ENCODE measurements at places on chromosomes 7 and 10.
A peak's percentile ranks its signal among the peaks of the same experiment; 100 is the strongest.

DNA sequence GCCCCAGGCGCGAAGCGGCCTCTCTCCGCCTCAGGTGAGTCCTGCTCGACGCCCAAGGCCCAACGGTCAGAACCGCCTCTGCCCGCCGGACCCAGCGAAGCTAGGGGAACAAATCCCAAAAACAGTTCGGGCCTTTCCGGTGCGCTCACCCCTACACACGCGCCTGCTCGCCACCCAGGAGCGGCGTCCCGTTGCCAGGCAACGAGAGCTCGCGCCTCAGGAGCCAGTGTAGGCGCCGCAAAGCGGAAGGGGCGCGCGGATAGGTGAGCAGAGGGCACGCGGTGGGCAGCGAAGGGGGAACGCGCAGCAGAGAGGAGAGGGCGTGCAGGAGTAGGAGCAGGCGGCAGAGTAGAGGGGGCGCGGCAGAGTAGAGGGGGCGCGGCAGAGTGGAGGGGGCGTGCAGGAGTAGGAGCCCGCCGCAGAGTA lies at the start of the genes DYDC1 and DYDC2:
Gene DYDC1, minus strand, starts transcription at position 193 of the 426 bp plus-strand sequence. CDS start 4,154 bp downstream, outside the sequence.
Gene DYDC2, plus strand, starts transcription at position 219 of the 426 bp plus-strand sequence. CDS start 5,663 bp downstream, outside the sequence.
- DNase-seq = no peak

DNA sequence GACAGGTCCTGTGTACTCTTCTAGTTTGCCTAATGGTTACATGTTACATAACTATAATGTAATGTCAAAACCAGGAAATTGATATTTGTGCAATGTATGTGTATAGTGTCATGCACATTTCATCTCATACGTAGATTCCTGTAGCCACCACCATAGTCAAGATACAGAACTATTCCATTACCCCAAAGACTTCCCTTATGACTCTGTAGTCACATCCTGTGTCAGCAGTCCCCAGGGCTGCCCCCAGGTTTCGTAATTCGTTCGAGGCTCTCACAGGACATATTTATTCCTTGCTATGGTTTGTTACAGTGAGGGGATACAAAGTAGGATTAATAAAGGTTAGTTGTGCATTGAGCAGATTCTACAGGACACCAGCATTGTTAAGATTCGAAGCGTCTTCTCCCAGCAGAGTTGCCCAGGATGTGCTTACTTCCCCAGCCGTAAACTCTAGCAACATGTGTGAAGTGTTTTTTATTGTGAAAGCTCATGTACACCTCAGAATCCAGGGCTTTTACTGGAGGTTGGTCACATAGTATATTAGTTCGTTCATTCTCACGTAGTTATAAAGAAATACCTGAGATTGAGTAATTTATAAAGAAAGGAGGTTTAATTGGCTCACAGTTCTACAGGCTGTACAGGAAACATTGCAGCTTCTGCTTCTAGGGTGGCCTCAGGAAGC lies 18.6 kb downstream of the RABGEF1 start:
- no peak for DNase-seq

GRCh38 chr7:1674161-1675035 lies 4.3 kb downstream of the ELFN1 start:
- peak; percentile 45 for DNase-seq

DNA sequence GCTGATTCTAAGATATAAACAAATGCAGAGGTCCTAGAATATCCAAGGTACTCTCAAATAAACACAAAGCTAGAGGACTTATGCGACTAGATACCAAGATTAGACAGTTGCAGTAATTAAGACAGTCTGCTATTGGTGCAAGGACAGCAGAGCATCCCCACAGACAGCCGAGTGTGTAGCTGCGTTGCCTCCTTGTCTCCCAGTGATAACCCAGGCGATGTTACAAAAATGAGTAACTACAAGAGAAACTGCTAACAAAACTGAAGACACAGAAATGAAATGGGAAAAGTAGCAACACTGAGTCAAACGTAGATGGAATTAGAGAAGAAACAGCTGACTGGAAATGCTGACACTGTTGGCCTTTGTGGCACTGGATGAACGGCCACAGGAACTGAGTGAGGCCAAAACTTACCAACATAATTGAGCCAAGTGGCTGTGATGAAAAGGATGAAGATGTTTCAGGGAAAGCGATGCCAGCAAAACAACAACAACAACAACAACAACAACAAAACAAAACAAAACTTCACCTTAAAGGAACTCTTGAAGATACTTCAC lies 54.3 kb downstream of the BAIAP2L1 start:
- DNase-seq = no peak

DNA sequence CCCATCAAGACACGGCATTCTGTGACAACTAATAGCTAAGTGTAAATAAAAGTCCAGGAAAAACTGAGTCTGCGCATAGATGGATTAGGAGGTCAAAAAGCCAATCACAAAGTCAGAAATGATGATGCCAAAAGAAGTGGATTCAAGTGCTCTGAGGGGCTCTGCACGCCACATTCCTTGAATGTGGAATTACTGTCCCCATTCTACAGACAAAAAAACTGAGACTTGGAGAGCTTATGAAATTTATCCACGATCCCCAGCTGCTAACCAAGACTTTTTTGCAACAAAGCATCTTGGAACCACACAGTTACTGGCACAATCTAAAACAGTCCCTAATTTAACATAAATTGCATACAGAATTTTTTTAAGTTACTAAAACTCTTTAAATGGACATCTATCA lies 49.6 kb upstream of the SLIT1 start:
- DNase-seq = no peak

DNA sequence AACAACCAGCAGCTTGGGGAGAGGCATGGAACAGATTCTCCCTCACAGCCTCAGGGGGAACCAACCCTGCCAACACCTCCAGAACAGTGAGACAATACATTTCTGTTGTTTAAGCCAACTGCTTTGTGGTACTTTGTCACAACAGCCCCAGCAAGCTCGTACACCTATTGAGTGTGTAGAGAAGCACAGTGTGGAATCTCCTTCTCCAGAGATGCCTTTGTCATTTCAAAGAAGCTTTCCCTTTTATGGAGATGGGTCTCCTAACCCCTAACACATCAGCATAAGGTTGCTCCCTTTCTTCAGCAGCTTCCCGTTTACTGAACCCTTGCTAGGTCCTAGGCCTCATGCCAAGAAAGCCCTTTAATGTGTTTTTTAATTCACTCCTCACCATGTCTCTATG lies 60.7 kb upstream of the AGK start:
- DNase-seq = no peak

DNA sequence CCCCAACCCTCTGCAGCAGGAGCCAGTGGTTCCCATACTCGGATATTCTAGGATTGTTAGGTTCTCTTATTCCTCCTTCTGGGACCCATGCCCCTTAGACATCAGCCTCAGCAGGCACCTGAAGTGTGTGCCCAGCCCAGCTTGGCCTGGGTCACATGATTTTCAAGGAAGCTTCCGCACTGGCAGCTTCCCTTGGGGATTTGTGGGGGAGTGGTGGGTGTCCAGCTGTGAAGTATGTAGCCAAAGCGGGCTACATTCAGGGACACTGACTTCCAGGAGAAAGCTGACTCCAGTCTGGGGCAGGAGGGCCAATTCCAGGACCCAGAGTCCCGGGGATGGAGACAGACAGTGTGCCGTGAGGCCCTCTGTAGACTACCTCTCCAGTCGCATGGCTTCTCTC lies 1.3 kb downstream of the LDB1 start:
- no peak for DNase-seq

DNA sequence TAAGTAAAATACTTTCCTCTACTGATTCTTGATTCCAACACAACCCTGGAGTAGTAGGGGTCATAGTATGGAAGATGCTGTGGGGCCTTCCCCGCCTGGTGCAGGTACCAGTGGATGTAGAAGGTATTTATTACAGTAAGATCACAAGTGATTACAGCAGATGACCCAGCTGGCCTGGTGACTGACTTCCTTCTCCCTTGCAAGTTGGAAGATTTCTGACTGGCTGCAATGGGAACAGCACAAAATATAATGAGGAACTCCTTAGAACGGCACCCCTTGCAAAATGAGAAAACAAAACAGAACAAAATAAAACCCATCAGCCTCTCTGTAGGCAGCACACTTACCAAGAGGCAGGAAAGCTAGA lies 61.7 kb upstream of the TARP start:
- DNase-seq = no peak

GRCh38 chr7:64758151-64758550 lies 36.1 kb upstream of the ZNF138 start:
- no peak for DNase-seq
